ENCODE measurements at places on chromosomes 6 and 20.

GRCh38 chr6:109655761-109656262 lies 35.2 kb downstream of the AK9 start:
- no peak for DNase-seq

DNA sequence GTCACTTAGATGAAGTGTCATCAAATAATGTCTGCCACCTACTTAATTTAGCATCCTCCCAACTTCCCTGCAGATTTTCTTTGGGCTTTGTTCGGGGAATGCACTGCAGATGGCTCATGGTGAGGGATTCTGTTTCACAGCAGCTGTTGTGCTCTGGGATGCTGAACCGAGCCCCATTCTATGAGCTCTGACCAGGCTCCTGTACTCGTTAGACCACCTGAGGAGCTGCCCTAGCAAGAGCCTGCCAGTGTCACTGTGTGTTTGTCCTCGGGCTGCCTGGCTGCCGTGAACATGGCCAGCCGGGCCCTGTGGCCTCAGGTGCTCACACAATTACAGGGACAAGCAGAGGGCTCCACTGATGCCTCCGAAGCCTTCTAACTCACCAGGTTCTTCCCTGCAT lies 238.8 kb upstream of the ECI2 start:
- no peak for DNase-seq

GRCh38 chr6:28424163-28424562 lies 19.1 kb downstream of the ZSCAN23 start:
- no peak for DNase-seq

- no peak for DNase-seq
Observed at GRCh38 chr6:4625557-4625956, 150.6 kb upstream of the CDYL start.

DNA sequence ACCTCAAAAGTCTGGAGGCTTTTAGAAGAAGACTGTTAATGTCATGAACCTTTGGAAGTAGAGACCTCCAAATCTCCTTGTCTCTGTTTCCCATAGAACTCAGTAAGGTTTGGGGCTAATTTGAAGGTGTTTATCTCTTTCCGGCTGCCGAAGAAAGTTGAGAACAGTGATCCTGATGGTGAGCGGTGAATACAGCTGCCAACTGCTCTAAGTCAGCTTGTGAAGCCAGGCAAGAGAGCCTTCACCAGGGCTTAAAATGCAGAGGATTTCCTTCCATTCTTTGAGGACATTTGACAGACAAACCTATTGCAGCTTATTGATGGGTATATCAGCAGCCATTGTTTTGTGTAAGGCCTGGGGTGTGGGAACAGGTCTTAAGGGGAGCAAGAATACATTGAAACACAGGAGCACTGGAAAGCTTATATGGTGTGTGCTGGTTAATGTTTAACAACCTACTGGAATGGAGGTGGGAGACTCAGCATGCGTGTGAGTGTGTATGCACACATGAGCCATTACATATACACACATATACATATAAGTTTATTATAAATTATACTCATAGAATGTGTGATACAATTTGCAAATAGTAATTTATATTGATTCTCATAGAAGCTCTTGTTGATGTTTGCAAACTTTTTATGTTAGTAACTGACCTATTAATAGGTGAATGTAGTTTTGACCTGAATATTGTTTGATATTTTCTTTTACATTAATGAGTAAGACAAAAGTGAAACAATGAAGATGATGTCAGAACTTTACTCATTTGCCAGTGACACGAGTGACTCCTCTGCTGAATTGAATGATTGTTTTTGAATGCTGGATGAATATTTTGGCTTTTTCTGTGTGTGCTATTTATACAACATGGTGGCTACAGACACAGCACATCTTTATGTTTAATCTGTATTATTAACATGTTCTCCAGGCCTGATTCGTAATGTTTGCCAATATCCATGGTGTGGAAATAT lies 18.1 kb downstream of the PLEKHG1 start:
- DNase-seq, result no peak

GRCh38 chr6:149888093-149888492 lies 9.8 kb downstream of the RAET1E start:
- no peak for DNase-seq

GRCh38 chr6:129022011-129022553 lies 139.1 kb downstream of the LAMA2 start:
- no peak for DNase-seq

- DNase-seq, result no peak
Observed at GRCh38 chr20:33753763-33754162, 22.0 kb downstream of the ZNF341 start.

- peak; percentile 17 for DNase-seq
Observed at GRCh38 chr6:12075067-12075563, 63.0 kb downstream of the HIVEP1 start.

DNA sequence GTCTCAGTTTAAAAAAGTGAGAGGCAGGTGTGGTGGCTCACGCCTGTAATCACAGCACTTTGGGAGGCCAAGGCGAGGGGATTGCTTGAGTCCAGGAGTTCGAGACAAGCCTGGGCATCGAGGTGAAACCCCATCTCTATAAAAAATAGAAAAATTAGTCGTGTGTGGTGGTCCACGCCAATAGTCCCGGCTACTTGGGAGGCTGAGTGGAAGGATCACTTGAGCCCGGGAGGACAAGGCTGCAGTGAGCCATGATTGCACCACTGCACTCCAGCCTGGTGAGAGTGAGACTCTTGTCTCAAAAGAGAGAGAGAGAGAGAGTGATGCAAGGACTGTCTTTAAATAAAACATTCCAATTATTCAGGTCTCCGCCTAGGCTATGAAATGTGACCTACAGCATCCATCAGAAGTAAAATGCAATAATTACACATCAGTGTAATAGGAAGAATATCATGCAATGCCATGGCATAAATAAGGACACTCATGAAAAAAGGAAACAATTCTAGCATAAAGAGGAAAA lies 81.5 kb downstream of the SH3BGRL2 start:
- no peak for DNase-seq

DNA sequence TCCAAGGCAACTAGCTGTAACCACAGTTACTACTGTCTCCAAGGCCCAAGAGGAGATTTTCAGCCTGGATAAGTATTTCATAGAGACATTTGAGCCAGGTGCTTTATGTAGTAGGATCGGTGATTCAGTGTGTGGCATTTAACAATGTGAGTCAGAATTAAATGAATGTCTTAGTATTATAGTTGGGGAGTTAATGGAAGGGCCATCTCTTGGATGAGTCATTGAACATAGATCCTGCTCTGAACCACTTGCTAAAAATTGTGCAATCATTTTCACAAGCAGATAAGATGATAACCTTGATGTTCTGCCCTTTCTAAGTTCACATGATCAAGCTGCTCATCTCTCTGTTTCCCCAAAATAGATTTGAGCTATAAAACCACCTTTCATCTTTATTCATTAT lies 668.9 kb upstream of the CITED2 start:
- DNase-seq, result no peak

DNA sequence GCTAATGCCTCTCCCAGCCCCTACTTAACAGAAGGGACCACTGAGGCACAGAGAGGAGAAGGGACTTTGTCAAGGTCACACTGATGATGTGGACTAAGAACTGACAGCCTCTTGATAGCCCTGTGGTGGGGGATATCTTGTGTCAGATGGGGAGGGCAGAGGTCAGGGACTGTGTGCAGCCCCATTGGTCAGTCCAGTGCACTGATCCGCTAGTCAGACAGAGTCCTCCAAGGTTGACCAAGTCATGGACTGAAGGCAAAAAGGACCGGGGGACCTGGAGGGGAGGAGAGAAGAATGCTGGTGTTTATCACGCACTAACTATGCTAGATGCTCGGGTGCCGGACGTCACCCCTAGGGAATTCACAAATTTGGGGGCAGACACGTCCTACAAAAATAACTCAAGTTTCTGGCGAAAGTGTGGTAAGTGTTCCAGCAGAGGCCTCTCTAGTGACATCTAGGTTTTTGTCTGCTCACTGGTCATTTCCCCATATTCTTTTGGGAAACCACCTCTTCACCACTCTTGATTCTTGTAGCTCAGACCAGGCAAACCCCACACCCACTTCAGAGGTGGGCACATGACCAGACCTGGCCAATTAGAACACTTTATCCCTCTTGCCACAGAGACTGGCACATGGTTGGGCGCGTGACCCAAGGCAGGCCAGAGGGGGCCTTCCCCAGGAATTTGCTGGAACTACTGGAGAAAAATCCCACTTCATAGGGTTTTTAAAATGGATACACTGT lies 21.0 kb downstream of the TCF15 start:
- DNase-seq, result no peak

DNA sequence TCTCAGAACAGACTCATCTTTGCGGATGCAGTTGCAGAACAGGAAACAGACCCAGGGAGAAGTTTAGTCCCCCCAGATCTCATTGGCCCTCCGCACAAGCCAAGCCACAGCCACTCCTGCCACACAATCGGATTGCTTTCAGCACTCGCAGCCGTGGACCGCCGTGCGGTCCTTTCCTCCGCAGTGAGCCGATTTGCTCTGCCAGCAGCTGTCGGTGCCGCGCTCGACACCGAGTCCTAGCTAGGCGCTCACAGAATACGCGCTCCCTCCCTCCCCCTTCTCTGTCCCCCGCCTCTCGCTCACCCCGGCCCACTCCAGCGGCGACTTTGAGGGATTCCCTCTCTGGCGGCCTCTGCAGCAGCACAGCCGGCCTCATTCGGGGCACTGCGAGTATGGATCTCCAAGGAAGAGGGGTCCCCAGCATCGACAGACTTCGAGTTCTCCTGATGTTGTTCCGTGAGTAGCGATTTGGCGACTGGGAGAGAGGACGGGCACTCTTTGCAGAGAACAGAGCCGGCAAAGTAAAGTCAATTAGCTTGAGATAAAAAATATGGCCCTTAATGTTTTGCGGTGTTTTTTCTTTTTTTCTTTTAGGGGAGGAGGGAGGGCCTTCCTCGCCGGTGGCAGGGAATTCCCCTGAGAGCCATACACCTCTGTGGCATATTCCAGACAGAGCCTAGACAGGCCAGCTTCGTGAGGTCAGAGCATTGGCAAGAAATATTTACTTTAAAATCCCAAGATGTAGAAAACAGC lies at the start of gene LAMP5:
LAMP5 (plus strand) TSS at position 130 of the 753 bp plus-strand sequence; CDS start at position 393, 263 bp downstream.
- no peak for DNase-seq

- no peak for DNase-seq
Observed at GRCh38 chr6:13470238-13471140, 16.9 kb downstream of the GFOD1 start.

GRCh38 chr20:51360451-51361201 lies 181.9 kb downstream of the NFATC2 start:
- DNase-seq, result no peak

- DNase-seq, result no peak
Observed at GRCh38 chr6:131681585-131681984, 19.6 kb downstream of the OR2A4 start.

- no peak for DNase-seq
Observed at GRCh38 chr20:47665221-47665991, 119.9 kb downstream of the SULF2 start.

DNA sequence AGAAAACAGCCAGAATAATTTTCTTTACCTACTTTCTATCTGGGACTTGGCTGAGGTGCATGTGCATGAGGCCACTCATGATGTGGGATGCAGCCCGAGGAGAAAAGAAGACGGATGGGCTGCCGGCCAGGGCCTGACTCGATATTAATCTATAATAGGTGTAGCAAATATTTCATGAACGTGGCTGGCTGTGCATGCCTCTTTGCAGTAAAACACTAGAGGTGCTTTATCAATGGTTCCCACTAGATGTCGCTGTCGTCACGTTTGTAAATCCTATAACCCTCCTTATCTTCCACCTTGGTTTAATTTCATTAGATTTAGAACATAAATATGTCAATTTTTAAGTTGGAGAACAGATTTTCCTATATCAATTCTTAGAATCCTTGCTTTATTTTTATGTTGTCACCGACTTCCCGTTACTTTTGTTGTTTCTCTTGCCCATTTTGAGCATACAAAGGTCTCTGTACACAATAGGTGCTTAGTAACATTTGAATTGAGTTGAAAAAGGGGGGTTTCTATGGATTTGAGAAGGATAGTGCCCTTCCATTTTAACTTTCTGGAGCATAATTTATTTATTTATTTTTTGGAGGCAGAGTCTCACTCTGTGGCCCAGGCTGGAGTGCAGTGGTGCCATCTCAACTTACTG lies 19.6 kb upstream of the FERMT1 start:
- DNase-seq, result peak; percentile 41

- no peak for DNase-seq
Observed at GRCh38 chr6:23243854-23244253, 674.5 kb downstream of the HDGFL1 start.

DNA sequence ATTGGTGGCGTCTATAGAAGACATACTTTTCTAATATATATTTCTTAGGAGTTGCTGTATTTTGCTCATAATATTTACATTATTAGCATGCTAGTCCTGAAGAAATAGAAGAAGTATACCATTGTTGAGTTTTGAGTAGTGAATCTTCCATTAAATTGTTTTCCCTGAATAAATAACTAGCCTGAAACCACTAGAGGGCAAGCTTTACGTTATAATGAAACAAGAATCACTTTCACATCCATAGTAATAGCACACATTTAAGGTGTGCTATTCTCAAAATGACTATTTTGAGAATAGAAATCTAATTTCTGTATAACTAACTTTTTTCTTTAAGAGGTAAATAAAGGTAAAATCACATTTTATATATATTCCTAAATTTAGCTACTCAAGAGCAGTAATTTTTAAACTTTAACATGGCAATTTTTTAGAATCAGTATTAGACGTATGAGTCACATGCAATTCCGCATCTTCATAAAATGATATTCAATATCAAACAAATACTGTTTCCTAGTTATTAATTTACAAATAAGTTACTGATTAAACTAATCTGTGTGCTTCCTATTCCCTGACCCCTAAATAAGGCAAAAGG lies 213.2 kb upstream of the MANEA start:
- no peak for DNase-seq

GRCh38 chr20:12053353-12053752 lies 135.7 kb downstream of the BTBD3 start:
- DNase-seq, result no peak

GRCh38 chr20:38790200-38791053 lies 15.1 kb upstream of the PPP1R16B start:
- peak; percentile 61 for DNase-seq

- no peak for DNase-seq
Observed at GRCh38 chr6:54426995-54427394, 118.8 kb downstream of the TINAG start.

- DNase-seq, result peak; percentile 49
Observed at GRCh38 chr20:24148372-24148771, 159.8 kb upstream of the GGTLC1 start.

- DNase-seq, result peak; percentile 51
Observed at GRCh38 chr20:50518270-50518721, 8.1 kb downstream of the PTPN1 start.

DNA sequence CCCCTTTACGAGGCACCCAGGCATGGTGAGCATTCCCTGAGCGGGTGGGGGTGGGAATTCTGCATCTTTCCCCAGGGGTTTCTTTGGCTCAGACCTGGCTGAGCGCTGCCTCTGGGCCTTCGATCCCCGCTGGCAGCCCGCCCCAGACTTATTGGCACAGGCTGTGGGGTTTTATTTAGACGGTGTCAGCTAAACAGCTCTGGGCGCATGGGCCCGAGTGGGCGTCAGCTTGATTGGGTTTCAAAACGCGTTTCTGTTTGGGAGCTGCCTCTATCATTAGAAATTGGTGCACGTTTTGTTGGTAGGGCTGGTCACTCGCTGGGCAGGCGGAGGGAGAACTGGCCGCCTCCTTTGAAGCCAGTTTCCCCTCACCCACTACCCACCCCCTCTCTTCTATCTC lies 21.0 kb downstream of the PMEPA1 start:
- no peak for DNase-seq
